ENCODE measurements at places on chromosomes 1 and 21.

DNA sequence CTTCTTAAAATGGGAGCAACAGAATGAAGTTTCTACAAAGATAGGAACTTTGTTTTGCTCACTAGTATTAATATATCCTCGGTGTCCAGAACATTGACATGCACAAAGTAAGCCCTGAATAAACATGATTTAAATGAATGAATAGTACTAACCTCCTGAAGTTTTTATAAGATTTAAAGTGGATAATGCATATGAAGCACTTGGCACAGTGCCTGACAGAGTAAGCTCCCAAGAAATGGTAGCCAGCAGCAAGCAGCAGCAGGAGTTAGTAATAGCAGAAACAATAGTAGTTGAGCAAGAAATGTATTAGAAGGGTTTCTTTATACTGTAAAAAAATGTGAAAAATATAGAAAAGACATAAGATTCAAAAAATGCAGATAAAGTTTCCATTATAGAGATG is 258.1 kb upstream of the C1orf87 start:
- DNase-seq, result no peak

DNA sequence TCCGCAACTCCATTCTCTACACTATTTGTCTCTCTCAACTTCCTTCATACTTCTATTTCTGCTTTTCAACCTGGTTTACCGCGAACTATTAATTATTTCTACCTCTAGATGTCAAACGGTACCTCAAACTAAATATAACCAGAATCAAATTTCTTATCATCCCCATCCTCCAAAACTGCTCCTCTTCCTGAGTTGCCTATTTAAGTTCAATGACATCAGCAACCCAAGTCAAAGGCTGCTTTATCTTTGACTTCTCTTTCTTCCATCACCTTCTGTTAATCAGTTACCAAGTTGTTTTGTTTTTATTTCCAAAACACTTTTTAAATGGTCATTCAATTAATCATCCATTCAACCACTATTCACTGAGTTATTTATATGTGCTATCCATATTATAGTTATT is 171.9 kb downstream of the COL24A1 start:
- no peak for DNase-seq

GRCh38 chr1:97877307-97877706 is 43.5 kb downstream of the DPYD start:
- DNase-seq, result no peak

DNA sequence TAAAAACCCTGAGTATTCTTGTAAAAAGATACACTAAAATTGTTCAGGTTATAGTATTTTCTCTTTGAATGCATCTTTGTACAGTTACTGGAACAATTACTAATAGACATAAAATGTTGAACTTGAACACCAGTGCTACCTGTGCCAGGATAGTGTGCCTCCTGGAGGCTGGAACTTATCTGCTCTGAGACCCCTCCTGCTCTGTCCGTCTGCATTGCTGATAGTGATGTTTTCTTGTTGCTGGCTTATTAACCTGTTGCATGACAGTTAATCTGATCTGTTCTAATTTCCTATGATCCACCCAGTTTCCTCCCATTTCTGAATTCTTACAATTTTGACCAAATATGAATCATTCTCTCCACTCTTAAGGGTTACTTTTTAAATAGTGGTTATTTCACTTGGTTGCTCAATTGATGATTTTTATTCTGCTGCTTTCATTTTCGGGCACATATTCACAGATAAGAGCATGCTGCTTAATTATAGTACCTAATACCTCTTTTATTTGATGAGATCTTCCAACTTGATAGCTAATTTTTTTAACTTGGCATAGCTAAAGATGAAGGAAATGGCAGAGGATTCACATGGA is 101.4 kb downstream of the CC2D1B start:
- DNase-seq, result no peak

DNA sequence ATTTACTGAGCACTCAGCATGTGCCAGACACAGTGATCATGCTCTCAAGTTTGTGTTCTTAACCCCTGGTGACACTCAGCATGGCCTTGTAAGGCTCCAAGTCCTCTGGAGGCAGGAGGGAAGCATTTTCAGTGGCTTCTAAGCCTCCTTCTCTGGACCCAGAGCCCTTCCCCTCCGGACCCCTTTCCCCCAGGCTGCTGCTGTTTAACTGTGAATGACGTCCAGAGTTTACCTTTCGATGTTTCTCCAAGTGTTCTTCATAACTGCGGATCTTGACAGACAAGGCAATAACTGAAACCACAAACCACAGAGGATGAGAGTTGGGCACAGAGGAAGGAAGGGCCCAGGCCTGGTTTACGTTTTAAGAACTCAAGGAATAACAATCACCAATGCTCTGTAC is 6.5 kb downstream of the MRPS15 start:
- no peak for DNase-seq

GRCh38 chr1:36369061-36369861 is 16.5 kb downstream of the STK40 start:
- DNase-seq, result peak; percentile 67

- no peak for DNase-seq
Observed at GRCh38 chr1:10225573-10225972, 15.2 kb downstream of the KIF1B start.

GRCh38 chr1:218361298-218362065 is 16.3 kb downstream of the TGFB2 start:
- DNase-seq, result no peak

DNA sequence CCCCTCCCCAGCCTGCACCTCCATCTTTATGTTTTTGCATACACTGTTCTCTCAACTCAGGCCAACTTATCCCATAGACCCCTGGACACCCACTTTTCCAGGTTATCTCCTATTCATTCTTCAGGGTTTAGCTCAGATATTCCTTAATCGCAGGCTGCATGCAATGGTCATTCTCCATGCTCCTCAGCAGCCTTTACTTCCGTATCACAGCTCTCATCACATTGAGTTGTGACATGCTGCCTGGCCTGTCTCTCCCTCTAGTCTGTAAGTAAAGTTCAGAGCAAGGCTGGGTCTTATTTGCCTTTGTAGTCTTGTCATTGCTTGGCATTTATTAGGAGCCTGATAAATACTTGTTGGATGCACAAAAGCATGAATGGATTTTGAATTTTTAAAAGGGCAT is 6.9 kb downstream of the DNAJC6 start:
- DNase-seq, result no peak
